ENCODE measurements at places on chromosomes 6 and 20.

- DNase-seq, result no peak
Observed at GRCh38 chr20:4613184-4613583, 108.5 kb upstream of the PRND start.

- no peak for DNase-seq
Observed at GRCh38 chr6:165574220-165575157, 88.6 kb downstream of the PDE10A start.

GRCh38 chr6:41372832-41373626, 37.6 kb downstream of the NCR2 start:
- DNase-seq, result no peak

- no peak for DNase-seq
Observed at GRCh38 chr6:107879941-107880340, 55.8 kb upstream of the SCML4 start.

- DNase-seq, result no peak
Observed at GRCh38 chr6:93974332-93974731, 555.0 kb upstream of the EPHA7 start.

DNA sequence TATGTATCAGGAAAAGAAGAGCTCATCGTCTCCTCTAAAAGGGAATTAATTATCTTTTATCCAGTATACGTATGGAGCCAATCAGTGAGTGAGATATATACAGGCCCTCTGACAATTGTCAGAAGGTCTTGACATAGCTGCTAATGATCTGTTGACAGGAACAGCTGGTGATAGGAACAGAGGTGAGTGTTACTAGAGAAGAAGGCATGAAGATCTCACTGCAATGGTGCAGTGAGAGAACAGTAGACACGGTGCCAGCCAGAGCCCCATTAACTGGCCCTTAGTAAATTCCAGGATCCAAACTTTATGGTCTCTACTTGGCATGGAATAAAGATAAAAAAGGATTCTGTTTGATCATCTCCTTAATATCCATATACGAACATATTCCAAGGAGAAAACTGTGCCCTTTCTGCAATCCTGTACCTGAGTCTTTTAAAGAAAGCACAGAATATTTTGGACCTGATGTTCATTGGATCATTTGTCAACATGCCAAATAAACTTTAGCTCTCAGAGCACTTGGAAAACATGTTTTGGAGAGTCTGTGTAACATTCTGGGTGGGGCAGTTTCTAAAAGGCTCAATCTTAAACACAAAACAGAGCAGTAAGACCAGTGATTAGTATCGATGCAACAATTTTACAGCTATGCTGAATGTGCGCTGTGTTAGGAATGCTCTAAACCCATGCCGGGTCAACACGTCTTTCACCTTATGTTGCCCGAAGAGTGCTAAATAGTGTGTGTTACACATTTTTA, 135.8 kb upstream of the CITED2 start:
- DNase-seq, result no peak

- no peak for DNase-seq
Observed at GRCh38 chr20:59845472-59845871, 88.0 kb downstream of the SYCP2 start.

DNA sequence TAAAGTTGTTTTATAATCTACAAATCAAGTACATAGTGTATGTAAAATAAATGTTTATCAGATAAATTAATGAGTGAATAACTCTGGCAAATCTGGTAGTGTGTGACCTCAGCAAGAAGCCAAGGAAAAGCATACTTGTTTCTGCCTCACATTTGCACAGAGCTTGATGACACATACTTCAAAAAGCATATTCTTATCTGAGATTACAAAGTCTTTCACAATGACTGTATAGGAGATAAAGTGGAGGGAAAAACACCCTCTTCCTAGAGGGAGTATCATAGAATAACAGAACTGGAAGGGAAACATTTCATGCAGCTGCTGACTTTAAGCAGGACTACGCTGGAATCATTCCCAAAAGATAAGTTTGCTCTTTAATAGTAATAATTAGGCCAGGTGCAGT, 28.1 kb upstream of the AKAP7 start:
- no peak for DNase-seq

- no peak for DNase-seq
Observed at GRCh38 chr6:16510245-16510644, 251.0 kb downstream of the ATXN1 start.

DNA sequence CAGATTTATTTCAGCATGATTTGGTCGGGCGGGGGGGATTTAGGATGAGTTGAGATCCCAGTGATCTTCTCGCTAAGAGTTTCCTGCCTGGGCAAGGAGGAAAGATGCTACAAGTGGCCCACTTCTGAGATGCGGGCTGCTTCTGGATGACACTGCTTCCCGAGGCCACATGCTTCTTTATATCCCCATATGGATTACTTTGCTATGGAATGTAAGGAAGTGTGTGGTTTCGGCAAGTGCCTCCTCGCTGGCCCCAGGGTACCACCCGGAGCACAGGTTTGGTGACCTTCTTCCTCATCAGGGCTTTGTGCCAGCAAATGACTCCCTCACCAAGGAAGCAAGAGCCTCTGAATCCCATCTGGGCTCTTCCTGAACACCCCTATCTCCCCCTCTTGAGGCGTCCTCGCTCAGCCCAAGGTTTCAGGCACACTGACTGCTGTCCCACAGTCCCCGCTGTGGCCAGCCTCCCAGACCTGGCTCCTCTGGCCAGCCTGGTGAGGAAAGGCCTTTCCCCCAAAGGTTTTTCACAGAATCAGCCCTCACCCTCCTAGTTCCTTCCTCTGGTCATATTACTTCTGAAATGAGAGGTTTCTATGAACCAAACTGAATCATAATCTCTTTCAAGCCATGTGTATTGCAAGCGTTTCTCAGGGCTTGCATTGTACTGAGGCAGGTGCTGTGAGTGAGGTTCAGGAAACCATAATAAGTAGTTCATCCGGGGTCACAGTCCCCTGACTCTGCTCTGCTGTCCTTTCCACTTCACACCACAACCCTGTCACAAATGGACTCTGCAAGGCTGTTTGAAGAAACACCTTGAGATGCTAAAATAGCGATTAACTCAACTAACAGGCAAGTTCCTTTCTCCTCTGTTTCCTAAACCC, 41.7 kb upstream of the IL17A start:
- DNase-seq, result no peak

DNA sequence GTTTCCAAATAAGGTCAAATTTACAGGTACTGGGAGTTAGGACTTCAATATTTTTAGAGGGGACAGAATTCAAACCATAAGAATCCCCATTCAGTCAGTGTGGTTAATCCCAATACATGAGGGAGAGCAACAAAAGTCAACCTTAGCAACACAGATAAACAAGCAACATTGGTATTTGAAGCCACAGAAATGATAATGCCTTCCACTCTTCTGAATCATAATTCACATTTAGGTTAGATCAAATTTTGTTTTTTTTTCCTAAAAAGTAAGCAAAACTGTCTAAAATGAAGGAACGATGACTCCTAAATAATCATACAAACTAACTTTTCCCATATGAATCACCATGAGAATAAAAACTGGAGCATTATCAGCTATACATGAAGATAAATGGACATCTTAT, 246.0 kb upstream of the TENT5A start:
- no peak for DNase-seq

GRCh38 chr6:81067057-81067456, 685.4 kb downstream of the TENT5A start:
- no peak for DNase-seq

DNA sequence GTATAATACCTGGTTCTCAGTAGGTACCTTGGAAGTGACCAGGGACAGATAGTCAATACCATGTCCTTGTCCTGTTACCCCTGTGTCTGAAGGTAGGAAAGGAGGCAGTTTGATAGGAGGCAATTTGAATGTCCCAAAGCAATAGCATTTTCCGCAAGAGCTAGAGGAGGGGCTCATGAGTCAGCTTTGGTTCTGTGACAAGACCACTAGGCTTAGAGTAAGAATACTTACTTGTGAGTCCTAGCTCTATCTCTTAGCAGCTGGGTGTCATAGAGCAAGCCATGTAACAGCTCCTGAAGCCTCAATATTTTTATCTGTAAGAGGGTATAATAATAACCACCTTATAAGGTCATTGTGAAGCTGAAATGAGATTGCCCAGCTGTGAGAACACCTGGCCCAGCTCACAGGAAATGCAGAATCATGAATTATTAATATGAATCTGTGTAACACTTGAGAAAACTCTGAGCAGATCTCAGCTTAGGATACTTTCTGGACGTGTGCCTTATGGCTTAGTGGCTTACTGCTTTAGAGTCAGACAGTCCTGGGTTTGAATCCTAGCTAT, 58.6 kb downstream of the DAAM2 start:
- no peak for DNase-seq

GRCh38 chr6:54151861-54152260, 40.6 kb downstream of the MLIP start:
- no peak for DNase-seq

DNA sequence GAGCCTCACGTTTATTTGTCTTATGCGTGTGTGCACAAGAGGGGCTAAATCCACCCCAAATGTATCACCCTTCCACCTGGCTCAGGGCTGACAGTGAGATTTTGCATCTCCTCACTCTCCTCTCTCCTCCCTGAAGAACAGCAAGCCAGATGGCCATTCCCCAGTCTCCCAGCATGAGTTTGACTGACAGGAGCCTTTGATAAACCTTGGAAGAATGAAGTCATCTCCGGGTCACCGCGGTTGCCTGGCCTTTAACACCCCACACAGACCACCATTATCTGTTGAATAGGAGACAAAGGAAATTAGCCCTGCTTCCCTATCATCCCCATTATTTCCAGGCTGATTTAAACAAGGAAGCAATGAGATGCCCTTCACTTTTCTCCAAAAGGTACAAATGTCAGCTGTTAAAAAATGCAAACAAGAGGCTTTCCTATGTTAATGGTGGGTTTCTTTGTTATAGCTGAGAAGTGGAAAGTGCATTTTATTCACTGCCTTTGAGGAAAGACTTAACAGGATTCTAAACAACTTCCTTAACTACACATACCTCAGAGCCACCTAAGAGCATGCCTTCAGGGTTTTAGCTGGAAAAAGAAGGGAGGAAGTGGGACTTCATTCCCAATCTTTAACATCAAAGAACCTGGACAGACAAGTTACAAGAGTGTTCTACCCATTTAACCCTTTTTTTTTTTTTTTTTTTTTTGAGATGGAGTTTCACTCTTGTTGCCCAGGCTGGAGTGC, 524.8 kb upstream of the ID4 start:
- no peak for DNase-seq

- no peak for DNase-seq
Observed at GRCh38 chr20:6395695-6396094, 272.9 kb upstream of the FERMT1 start.

GRCh38 chr20:10466855-10467254, 31.8 kb downstream of the SLX4IP start:
- DNase-seq, result no peak

DNA sequence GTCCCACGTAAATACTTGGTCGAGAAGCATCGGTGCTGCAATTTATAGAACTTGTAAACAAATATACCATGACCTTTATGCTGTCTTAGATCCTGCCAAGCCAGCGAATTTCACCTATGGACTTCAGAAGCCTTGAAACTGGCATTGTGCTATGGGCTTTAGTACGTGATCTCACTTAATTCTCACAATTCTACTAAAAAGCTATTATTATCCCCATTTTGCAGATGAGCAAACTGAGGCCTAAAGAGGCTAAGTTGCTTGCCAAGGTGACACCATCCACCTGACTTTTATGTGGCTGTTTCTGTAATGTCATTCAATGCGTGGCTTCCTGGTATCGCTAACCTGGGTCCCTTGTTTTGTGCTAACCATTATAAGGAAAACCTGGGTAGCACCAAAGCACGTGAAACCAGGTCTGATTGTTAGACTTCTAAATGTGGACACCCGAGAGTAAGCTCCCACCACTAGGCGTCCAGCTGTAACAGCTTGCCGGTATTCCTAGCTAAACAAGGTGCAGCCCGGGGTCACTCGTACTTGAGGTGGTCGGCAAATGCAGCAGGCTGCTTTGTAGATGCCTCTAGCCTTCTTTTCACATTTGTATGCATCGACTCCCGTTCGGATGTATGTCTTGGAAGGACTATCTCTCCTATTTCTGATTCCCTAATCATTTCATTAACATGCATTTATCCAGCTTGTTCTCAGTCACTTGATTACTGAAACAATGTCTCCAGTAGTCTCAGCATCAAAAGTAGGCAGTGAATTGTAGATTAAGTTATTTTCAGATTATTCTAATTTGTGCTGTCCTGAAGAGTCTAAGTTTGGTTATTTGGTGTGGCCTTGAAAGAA, 1.1 kb downstream of the SYNJ2 start:
- no peak for DNase-seq
